ENCODE measurements at places on chromosomes 7 and 10. TPM values are rescaled to one million over a fixed set of nuclear protein-coding genes. Genes with fewer than 3 reads are reported as not detected.

- peak; percentile 34 for DNase-seq
These were observed 2.3 kb downstream of the FBXO24 start for GRCh38 chr7:100588438-100588837.

GRCh38 chr7:121037957-121038716 lies 49.6 kb downstream of the CPED1 start:
- DNase-seq, result no peak

- no peak for DNase-seq
These were observed 5.9 kb downstream of the MGMT start for GRCh38 chr10:129472696-129473555.

DNA sequence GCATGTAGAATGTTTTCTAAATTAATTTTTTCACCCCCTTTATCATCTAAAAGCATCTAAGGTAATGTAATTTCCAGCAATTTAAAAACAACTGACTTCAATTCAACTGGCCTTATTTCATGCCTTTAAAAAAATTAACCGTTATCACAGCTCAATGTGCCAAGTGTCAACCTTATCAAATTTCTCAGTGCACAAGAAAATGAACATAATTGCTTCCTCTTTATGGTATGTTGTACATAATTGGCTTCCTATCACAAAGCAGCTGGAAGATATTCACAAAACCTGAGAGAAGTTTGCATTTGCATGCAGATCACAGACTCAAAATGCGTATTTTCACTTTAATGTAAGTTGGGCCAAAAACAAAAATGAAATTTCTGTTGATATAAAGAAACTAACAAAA lies 966.4 kb downstream of the GRM8 start:
- DNase-seq, result no peak

GRCh38 chr10:117684046-117684610 lies 141.6 kb downstream of the EMX2 start:
- DNase-seq, result no peak

- peak; percentile 24 for DNase-seq
These were observed 35.0 kb downstream of the C10orf105 start for GRCh38 chr10:71684356-71685173.

DNA sequence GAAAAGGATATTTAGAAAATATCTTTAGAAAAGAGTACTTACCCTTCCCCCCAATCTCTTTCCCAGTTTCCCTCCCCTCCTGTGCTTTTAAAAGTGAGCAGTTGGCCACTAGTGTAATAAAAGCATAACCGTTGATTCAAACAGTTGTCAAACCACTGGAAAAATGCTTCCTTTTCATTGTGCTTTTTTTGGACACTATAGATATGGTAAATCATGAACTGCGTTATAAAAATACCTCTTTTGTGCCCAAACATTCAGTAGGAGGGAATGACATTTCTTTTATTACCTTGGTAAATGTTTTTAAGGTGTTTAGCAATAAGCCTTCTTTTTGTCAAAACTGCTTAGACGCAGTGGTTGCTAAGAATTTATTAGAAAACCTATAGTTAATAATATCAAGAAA lies 232.4 kb downstream of the SLC25A13 start:
- DNase-seq, result no peak

DNA sequence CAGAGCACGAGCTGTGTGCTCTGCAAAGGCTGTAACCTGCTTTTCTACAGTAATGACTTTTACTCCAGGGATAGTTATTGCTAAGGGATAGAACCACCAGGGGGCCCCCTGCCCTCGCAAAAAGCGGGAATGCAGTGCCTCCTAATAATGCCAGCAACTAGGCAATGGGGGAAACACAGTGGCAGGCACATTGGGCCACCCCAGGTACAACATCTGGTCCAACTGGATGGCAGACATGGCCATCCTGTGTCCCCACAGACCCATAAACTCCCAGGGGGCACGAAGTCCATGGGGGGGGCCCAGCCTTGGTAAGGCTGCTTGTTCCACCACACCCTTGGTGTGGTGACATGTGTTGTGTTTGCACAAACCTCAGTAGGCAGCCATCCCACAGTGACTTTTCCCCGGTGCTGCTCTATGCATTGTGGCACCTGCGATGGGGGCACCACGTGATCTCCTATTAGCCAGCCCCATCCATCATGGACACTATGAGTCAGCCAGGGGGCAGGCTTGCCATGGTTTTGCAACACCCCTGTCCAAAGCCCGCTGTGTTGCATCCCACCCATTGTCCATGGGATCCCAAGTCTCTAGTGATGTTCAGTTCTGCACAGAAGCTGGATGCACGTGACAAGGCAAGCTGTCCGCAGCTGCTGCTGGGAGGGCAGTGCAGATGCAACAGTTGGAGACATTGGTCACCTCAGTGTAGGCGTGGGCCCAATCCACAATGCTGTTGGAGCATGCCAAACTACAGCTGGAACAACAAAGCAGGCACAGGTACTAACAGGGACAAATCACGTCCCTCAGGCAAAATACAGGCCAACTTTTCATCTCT lies 84.0 kb downstream of the ANLN start:
- DNase-seq, result peak; percentile 54

- DNase-seq, result peak; percentile 21
These were observed 107.0 kb upstream of the INSIG1 start for GRCh38 chr7:155190688-155191087.

DNA sequence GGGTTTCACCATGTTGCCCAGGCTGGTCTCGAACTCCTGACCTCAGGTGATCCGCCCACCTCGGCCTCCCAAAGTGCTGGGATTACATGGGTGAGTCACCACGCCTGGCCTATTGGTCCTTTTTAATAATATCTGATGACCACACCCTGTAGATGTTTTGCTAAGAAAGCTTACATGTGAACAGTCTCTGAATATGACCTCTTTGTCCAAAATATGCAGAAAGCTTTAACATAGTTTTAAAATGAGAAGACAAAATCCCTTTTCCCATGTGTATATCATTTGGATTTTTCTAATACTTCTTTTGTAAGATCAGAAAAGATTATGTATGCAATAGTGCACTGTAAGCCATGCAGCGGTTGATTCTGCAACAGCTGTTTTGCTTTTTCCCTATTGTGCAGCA lies 38.5 kb downstream of the MCU start:
- no peak for DNase-seq

DNA sequence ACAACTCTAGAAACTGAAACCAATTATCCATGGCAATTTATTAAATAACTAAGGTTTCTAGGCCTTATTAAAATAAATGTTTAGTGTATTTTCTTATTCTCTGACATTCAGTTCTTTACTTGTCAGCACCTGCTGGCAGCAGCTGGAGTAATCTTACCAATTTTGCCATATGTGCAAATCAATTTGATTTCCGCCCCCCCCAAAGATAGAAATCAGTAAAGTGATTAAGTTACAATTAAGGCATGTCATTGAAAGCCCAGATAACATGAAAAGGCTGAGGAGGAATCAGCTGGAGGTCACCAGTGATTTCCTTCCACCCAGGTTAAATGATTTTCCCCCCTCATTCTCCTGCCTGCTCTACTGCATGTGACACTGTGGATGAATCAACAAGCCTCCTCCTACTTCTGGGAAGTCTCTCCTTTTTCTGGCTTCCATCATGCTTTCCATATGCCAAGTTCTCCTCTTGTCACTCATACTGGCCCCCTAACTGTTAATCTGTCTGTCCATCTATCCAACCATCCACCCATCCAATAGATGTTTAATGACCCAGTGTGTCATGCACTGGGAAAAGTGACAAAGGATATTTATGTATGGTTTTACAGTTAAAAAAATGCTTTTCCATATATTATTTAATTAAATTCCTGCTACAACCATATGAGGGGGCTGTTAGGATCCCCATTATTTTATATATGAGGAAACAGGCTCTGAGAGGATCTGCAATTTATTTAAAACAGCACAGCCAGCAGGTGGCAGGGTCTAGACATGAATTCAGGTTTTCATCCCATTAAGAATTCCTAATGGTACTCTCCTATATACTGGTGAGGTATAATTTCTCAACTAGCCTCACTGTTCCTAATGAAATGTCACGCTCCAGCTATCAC lies 116.5 kb downstream of the ATXN7L1 start:
- peak; percentile 58 for DNase-seq

DNA sequence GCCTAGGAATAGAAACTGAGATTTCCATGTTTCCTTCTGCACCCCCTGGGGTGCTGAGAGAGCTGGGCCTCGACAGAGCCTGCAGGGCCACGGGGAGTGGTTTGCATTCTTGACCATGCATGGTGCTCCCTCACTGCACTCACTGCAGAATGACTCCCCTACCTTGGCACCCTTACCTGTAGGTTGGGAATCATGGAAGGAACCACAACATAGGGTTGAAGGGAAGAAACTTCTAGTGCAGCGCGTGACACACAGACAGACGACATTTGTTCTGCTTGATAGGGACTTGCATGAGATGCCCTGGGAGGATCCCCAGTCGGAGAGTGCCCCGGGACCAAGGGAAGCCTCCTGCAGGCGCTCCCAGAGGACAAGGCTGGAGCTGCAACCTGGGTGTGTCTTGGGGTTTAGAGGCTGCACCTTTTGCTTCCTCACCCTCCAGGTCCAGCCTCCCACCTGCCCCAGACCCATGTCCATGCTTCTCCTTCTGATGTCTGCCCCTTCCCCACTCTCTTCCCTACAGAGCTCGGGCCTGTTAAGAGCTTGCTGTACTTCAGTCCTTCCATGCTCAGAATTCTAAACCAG lies 245.2 kb downstream of the ABCA13 start:
- no peak for DNase-seq

DNA sequence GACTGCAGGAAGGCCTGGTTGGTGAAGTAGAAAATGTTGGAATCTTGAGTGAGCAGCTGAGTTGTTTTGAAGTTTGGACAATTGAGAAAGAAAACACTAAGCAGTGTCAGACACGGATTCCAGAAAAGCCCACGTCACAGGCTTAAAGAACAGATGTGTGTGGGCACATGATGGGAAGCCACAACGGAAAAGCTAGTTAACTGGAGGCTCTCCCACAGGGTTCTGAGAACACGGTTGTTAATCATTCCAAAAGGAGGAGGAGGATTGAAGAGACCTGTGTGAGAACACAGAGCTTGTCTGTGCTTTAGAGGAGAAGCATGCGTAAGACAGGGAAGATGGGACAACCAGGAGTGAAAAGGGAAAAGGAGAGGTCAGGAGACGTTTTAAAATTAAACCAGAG lies 42.6 kb downstream of the SHH start:
- DNase-seq, result no peak

DNA sequence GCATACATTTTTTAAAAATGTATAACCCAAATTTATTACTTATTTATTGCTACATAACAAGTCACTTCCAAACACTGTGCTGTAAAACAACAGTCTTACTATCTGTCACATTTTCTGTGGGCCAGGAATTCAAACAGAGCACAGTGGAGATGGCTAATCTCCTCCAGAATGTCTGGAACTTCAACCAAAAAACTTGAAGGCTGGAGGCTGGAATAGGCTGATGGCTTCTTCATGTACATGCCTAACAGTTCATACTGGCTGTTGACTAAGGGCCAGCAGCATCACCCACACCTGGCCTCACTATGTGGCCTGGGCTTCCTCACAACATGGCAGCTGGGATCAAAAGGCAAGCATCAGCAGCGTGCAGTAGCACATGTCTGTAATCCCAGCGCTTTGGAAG lies 92.4 kb upstream of the KMT2E start:
- DNase-seq, result no peak

- no peak for DNase-seq
These were observed 606.4 kb downstream of the SORCS1 start for GRCh38 chr10:106557951-106558733.

DNA sequence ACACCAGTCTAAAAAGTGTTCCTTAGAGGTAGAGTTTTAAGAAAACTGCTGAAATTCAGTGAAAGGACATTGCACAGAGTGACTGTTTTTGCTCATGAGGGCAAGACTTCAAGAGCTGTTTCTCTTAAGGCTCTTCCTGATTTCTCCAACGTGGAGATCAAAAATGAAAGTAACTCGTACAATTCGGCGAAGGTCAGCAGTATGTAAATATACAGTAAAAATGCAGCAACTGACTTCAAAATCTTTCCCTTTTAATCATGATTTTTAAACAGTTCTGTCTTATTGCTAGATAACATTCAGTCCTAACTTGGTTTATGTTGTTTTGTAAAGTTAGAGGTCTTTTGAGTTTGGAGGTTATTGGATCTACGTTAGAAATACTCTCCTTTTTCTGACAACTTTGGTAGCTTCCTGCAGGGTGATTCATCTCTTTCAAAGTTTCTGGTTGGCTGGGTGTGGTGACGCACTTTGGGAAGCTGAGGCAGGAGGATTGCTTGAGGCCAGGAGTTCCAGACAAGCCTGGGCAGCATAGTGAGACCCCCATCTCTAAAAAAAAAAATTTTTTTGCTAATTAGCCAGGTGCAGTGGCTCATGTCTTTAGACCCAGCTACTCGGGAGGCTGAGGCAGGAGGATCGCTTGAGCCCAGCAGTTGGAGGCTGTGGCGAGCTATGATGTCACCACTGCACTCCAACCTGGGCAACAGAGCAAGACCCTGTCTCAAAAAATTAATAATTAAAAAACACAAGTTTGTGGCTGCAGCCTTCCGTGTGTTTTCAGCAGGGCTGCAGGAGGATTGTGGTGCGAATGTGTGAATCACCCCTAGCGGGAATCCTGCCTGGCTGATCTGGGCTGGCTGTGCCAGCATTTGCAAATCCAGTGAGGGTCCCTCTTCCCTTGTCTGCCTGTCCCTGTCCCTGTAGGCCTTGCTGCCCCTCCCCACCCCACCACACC lies 29.2 kb upstream of the AP5Z1 start:
- peak; percentile 76 for DNase-seq

DNA sequence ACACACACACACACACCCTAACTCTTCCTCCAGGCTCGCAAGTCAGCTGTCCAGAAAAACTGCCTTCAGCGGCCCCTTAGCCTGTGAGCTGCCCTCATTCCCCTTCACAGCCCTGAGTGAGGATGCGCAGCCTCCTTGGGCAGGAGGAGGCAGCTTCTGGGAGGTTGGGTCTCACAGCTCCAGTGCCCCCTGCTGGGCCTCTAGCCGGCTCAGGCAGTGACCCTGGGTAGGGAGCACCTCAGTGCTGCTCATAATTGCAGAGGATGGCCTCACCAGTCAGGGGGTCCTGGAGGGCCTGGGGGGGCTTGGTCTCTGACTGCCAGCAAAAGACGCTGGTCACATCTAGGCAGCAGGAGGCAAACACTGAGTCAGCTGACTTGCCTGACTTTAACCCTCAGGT lies 43.7 kb downstream of the ZNF273 start:
- DNase-seq, result no peak

The LMTK2 gene
- total RNA-seq, result 8.0 TPM

The PNPLA8 gene
- total RNA-seq, result 21.2 TPM

The OR2A1 gene
- not detected for total RNA-seq

The RBP3 gene
- not detected for total RNA-seq

All from HT1080 (cell line).